ENCODE measurements at places on chromosomes 2 and 18.

DNA sequence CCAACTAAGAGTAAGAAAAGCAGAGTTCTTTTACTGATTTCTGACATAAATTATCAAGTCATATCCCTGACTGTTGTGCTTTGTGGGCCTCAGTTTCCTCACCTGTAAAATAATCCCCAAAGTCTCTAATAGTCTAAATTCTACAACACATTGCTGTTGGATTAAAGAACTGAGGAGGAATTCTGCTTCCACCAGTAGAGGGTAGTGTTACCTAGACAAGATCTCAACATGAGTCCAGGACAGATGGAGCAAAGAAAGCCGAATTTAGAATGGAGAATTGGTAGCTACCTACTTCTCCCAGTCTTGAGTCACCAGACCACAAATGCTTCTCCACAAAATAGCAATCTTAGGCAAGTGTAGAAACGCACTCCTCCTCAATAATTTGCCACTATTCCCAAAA lies 462.5 kb upstream of the FSHR start:
- peak; percentile 12 for DNase-seq

DNA sequence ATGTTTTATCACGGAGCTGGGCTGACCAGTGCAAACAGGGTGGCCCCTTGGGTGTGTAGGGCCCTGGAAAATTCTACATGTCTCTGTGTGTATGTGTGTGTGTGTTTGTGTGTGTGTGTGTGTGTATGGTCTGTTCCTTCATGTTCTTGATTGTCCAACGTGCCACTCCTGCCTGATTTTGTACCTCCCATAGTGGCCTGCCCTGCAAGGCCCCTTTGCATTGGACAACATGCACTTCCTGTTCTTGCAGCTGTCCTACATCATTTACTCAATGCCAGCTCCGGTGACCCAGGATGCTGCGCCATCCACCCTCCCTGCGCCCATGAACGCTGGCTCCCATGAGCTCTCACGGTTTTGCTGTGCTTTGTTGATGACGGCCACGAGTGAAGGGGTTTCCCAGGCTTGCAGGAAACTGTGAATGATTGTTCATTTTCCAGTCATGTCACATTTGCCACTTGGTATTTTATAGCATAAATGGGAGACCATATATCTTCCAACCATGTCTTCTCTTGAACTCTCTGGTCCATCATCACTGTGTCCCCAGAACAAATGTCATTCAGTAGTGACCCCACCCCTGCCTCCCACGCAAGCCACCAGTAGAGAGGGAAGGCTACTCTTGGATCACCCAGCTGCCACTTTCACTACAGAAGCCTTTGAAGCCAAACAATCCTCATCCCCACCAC lies 69.7 kb upstream of the NCK2 start:
- DNase-seq = no peak

- no peak for DNase-seq
Observed at GRCh38 chr2:169452080-169452479, 27.2 kb upstream of the BBS5 start.

DNA sequence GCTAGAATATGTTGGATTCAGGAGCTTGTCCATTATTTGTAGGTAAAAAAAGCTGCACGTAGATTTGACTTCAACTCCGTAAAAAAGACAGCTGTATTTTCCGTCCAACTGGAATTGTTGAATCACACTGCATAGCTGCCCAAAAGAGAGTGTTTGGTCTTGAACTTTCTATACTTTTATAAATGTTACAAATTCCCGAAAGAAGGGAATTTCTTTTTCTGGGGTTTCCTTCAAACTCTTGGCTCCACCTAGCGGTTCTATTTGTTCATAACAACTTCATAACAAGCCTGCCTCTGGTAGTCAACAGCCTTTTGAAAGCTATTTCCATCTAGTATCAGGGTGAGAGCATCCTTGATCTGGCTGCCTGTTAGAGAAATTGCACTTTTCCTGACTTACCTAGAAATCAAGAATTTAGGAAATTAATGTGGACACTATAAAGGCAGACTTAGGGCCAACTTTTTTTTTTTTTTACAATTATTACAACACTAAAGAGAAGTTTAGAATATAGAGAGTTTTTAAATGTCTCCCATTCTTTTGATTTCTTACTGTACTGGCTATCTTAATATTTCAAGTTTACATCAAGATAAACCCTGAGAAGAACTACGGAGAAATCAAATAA lies 48.1 kb downstream of the TMEM185B start:
- DNase-seq = peak; percentile 65

DNA sequence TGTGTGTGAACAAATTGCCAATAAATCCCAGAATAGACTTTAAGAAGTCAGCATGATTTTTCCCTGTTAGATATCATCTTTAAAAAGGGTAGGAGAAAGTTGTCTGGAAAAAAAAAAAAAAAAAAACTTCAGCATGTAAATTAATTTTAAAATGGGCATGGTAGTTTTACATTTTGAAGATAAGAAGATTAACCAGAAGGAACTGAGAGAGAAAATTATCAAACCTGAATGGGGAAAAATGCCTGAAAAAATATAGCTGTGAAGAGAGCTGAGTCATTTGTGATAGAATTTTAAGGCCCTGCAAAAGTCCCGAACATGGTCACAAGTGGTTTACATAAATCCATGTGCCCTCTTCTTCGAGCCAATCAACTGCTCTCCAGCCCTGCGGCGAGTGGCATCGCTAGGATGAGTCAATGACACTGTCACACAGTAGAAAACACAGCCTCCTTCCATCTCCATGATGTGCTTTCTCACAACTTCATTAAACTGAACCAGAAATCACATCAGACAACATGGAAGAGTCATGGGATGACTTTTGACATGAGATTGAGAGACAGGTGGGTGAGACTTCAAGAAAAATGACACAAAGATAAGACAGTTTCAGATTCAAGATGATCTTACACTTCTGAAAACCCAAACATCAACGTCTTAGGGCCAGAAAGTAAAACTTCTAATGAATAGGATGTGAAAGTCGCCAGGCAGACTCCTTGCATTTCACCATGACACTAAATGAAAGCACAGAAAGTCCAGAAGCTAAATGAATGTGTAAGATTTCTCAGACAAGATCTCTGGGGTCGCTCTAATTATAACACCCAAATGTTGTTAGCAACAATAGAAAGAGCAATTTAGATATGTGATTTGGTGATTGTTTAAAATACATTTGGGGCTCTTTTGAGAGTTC lies 273.0 kb upstream of the ID2 start:
- DNase-seq = no peak

DNA sequence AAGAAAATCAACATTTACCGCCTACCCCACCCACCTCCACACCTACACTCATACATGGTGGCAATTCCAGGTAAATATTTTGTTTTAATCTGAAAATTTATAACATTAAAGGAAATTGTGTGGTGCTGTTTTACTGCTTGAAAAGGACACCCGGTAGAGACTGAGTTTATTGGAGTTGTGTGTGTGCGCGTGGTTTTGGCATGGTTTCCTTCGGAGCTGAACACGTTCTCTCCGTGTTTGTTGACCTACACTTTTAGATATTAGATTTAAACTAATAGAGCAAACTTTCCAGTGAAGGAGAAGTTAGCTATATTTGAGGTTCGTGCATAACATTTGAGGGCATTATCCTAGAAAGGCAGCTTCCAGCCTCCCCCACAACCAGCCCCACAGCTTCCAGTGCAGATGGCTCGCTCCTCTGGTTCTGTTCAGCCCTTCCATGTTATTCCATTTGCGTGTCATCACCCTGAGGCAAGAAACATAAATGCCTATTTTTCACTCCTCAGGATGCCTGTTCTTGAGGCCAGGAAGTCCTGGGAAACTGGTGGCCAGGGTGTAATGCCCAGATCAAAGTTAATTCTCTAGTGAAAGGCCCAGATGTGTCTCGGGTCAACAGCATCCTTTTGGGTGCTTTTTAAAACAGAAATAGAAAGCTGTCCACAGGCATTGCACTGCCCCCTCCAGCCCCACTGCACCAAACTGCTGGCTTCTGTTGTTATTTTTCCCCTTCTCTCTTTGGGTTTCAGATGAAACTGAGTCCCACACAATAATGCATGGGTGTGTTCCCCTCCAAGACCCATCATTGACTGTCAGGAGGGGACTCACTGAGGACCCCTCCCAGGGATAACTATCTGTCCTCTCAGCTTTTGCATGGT lies 190.2 kb downstream of the SETBP1 start:
- DNase-seq = no peak

- no peak for DNase-seq
Observed at GRCh38 chr2:129765326-129765677, 214.2 kb upstream of the RAB6C start.

DNA sequence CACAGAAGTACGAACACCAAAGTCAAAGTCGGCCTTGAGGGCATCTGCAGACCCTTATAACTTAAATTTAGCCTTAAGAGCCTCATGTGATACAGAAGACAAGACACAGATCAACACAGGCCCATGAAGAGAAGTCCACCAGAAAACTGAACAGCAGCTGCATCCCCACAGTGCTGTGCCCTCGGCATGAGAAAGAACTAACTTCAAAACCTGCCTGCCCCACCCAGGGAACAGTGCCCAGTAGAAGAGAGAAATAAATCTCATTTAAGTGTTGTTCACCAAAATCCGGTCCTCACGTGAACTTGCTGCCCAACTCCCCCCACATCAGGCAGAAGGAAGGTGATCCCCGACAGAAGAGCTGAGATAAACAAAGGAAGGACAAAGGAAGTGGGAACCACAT lies 73.7 kb downstream of the PXDN start:
- no peak for DNase-seq

DNA sequence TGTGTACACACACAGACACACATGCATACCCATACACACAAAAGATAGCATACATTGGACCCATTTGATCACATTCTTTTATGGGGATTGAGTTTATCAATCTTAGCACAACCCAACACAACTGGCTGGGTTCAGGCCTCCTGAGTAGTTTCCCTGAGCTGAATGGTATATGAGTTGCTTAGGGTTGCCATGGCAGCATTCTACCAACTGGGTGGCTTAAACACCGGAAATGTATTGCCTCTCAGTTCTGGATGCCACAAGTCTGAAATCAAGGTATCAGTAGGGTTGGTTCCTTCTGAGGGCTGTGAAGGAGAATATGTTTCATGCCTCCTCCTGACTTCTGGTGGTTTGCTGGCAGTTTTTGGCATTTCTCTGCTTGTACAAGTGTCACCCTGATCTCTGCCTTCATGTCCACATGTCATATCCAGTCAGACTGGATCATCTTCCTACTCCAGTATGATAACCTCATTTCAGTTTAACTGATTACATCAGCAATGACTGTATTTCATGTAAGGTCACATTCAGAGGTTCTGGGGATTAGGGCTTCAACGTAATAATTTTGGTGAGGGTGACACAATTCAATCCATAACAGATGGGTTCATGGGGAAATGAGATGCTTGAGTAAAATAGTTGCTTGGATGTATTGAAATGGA lies 212.7 kb downstream of the KCNE4 start:
- DNase-seq = no peak

DNA sequence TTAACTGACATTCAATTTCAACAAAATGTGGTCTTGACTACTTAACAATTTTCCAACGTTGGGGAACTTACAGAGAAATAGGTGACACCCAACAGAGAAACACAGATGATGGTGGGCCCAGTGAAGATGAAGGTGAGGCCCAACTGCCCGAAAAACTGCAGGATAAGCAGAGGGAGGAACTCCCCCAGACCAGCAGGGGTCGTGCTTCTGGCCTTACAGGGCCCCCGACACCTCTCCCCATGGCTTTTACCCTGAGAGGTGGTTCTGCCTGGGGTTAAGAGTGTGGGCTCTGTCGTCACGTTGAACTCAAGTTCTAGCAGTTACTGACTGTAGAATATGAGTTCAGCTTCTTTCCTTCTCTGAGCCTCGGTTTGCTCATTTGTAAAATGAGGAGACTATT lies 119.5 kb upstream of the SMIM21 start:
- DNase-seq = no peak

- DNase-seq = no peak
Observed at GRCh38 chr2:185782223-185782769, 43.7 kb downstream of the FSIP2 start.

DNA sequence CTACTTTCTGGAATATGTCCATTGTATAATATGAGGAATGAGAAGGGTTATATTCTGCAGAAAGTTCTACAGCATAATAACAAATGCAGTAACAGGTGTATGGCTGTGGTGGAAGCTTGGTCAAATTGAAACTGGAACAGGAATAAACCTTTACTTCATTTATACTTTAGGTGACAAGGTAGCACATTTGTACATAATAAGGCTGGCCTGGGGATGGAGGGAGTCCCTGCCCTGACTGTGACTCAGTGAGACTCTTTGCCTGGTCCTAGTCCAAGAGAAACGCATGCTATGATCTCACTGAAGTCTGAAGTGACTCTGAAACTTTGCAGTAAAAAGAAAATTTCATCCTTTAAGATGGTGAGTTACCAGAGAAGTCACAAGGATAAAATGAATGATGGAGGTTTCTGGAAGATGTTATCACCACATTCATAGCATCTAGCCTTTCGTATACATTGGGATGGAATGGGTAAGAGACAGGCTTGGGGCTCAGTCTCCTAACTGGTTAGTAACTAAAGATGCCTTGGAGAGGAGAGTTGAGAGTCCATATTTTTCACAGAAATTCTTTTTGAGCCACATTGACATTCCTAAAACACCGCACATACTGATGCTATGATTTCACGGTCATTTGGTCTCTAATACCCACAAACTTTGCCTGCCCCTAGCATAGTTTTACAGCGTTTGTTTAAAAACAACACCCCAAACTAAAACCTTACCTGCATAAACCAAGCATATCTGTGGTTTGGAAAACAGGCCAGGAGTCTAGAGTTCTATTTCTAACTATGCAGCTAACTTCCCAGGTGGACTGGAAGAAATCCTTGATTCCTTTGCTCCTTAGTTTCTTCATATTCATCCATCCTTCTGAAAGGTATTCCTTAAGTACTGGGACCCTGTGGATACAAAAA lies 42.4 kb upstream of the NABP1 start:
- DNase-seq = no peak

- no peak for DNase-seq
Observed at GRCh38 chr18:79801641-79802040, 3.9 kb downstream of the KCNG2 start.

- no peak for DNase-seq
Observed at GRCh38 chr2:238166391-238167343, 7.9 kb downstream of the ERFE start.

GRCh38 chr2:106996171-106996769 lies 110.3 kb upstream of the ST6GAL2 start:
- DNase-seq = no peak

DNA sequence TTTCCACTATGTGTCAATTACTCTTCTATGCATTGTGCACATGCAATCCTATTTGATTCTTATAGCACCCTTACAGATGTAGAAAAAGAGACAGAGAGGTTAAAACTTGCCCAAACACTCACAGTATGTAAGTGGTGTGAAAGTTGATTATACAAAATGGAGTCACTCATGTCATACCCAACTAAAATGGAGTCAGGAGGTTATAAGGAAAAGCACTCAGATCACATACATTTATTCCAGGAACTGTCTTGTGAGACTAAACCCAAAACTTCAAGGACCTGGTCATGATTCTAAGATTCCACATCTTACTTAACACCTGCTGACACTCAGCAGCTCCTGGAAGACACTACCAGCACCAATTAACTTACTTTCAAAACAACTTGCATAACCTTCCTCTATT lies 802.6 kb downstream of the MBD2 start:
- DNase-seq = no peak

GRCh38 chr2:213740453-213740852 lies 456.2 kb downstream of the SPAG16 start:
- DNase-seq = no peak

Data from right renal pelvis (tissue), 4 donors.